ENCODE measurements at places on chromosomes 1 and 21. TPM values are rescaled to one million over a fixed set of nuclear protein-coding genes. Genes with fewer than 3 reads are reported as not detected.

The PBX1 gene
- 13.3 TPM for total RNA-seq

The GJB3 gene
- 15.6 TPM for total RNA-seq

The TMEM200B gene
- total RNA-seq: 0.18 TPM

The FAM72C gene
- 5.4 TPM for total RNA-seq

The PCBP3 gene
- 1.5 TPM for total RNA-seq

The FMN2 gene
- 3.7 TPM for total RNA-seq

The SH3BGR gene
- total RNA-seq: 1.3 TPM

The RAVER2 gene
- 4.9 TPM for total RNA-seq

The SERTAD4 gene
- total RNA-seq: 0.46 TPM

The BSND gene
- total RNA-seq: not detected

The DPT gene
- not detected for total RNA-seq

The HHIPL2 gene
- 9.4 TPM for total RNA-seq

The AADACL4 gene
- total RNA-seq: not detected

The DNAI4 gene
- total RNA-seq: 0.39 TPM

The LRRC38 gene
- not detected for total RNA-seq

The UQCRHL gene
- 5.7 TPM for total RNA-seq

The TNFAIP8L2 gene
- not detected for total RNA-seq

The MAEL gene
- not detected for total RNA-seq

The PKNOX1 gene
- total RNA-seq: 5.3 TPM

The GJA5 gene
- 0.05 TPM for total RNA-seq

The TSPAN2 gene
- 1.6 TPM for total RNA-seq

The ZMYM1 gene
- 4.6 TPM for total RNA-seq

The OLIG1 gene
- total RNA-seq: not detected

The OVAAL gene
- total RNA-seq: 0.09 TPM

The SDF4 gene
- total RNA-seq: 134 TPM

The COL16A1 gene
- 4.9 TPM for total RNA-seq

The OXCT2 gene
- 0.49 TPM for total RNA-seq

The FGR gene
- 0.05 TPM for total RNA-seq

Measured in A549 treated with GW870086 at 1 μM for 4 hours (cell line).